OCI-LY7 (cell line): ENCODE measurements at places on chromosomes 3 and 15.

- DNase-seq: no peak
Measured at GRCh38 chr15:40796041-40796440, 10.8 kb upstream of the ZFYVE19 start.

GRCh38 chr3:100368441-100368840, 32.4 kb downstream of the TOMM70 start:
- no peak for DNase-seq

GRCh38 chr15:97874139-97874538, 86.4 kb upstream of the ARRDC4 start:
- no peak for DNase-seq

DNA sequence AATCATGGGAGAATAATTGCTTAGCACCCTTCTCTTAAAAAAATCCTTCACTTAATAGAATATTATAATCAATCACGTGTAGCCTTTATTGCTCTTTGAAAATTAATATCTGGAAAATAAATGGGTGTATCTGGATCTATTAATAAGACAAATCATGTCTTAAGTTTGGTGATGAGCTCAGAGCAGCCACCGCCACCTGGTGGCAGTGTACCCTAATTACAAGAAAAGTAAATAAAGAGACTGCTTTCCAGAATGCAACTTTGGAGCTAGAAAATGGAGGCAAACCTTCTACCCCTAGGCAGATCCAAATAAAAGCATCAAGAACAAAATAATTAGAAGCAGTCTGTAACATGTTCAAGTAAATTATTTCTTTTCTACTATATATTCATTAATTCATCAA, 43.5 kb downstream of the EPHB1 start:
- DNase-seq: no peak

DNA sequence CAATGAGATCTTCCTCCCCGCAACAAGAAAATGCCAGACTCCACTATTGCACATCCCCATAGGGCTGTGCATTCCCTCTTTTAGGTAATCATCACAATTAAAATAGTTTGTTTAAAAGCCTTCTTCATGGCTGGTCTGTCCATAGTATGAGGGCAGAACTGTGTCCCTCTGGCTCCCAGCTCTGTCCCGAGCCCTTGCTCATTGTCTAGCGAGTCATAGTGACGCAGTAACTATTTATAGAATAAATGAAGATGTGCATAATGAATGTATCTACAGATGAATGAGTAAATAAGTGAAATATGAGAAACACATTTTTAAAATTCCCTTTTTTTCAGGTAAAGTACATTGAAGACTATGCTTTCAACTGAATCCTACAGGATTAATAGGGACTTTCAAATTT, 128.4 kb upstream of the TMC3 start:
- DNase-seq: no peak

DNA sequence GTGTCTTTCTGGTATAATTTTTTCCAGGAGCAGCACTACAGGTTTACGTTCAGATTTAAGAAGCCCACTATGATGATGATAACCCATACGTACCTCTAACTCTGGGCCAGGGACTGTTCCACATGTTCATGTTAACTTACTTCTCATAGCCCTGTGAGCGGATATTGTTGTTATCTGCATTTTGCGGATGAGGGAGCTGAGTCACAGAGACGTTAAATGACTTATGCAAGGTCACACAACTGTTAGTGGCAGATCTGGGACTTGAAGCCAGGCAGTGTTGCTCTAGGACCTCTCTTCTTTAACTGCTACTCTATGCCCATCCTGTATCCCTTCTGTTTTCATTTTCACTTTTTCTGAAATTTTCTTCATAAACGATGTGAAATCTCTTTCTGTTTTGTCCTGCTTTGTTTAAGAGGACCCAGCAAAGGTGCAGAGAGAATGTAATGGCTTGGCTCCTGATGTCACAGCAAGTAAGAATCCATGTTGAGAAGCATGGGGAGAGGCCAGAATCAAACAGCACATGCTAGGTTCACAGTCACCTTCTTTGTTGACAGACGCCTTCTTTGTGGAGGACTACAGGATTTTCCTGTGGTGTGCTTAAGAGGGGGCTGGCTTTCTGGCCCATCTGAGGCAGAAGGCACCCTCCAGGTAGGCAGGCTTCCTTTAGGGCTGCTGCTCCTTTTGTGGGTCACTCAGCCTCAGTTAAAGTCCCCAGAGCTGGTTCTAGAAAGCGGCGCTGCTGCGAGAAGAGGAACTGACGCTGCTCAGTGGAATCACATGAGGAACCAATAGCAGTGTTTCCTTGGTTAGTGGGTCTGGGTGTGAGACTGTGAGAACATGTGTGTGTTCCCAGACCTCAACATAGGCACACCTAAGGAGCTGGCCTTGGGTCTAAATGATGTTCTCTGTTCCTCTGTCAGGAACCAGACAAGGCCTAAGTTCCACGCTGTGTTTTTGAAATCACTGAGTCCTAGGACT, 121.6 kb downstream of the TMEM108 start:
- no peak for DNase-seq

DNA sequence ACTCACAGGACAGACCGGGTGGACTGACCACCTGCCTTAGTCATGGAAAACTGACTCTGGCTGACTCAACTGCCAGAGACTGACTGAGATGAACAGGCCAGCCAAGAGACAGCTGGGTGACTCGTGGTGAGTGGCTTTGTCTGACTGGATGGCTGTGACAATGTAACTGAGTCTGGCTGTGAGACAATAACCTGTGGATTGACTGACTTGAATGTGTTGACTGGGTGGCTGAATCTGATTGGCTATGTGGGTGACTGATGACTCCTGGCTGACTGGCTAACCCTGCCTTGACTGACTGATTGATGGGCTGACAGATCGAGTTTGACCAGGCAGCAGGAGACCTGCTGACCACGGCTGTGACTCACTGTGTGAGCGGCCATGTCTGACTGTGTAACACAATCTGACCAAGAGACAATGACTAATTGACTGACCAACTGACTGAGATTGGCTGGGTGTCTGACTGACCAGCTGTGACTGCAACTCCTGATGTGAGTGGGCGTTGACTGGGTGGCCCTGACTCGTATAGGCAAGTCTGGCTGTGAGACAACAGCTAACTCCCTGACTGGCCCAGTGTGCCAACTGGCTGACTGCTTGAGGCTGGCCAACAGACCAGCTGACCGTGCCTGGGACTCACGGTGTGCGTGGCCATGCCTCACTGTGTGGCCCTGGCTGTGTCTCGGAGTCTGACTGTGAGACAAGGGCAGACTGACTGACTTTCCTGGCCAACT, 509.1 kb downstream of the SHQ1 start:
- no peak for DNase-seq
